B cell (primary cell): ENCODE measurements at places on chromosomes 16 and 17. TPM values are rescaled to one million over a fixed set of nuclear protein-coding genes. Genes with fewer than 3 reads are reported as not detected.

GRCh38 chr16:30382111-30382881, at the start of gene SEPTIN1:
Gene SEPTIN1 (minus strand): TSS chr16:30382561. CDS start chr16:30382542, 19 bp downstream.
- no peaks in the 10 kb centered on the region for H3K27me3 ChIP-seq
- peak; percentile 84 for DNase-seq
- H3K4me3 ChIP-seq, result peak within 1 kb of the TSS; percentile 17
- H3K4me1 ChIP-seq, result peaks cover 60% of the 10 kb centered on the region
- no peaks in the 10 kb centered on the region for H3K36me3 ChIP-seq
- H3K27ac ChIP-seq, result peak within 1 kb of the TSS; percentile 72

- H3K36me3 ChIP-seq, result no peaks in the 10 kb centered on the region
- H3K4me3 ChIP-seq, result no peak overlapping the region
Measured at GRCh38 chr17:7147772-7148171, 31.4 kb downstream of the ASGR1 start.

DNA sequence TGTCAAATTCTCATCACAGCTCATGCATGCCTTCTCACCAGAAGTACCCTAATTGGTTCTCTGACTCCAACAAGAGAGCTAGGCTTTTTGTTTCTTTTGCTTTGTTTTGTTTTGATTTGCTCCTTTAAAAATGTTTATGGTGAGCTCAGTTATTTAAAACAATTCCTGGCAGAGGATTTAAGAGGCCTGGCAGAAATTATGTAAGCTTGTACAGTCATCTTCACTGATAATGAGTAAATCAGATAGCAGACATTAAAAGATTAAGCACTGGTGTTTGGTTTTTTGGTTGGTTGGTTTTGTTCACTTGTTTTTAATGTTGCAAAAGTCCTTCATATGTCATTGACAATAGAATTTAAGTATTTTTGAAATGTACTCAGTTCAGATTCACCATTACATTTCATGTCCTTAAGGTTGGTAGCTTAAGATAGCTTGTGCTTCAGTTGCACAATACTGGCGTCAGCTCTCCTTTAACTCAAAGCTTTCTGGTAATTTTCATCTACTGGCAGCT, 378.9 kb downstream of the CDH13 start:
- H3K36me3 ChIP-seq, result no peaks in the 10 kb centered on the region
- H3K27me3 ChIP-seq, result no peaks in the 10 kb centered on the region
- H3K4me1 ChIP-seq, result no peaks in the 10 kb centered on the region
- no peak overlapping the region for H3K27ac ChIP-seq

GRCh38 chr16:74731853-74732477, 31.3 kb upstream of the MLKL start:
- DNase-seq, result no peak
- H3K27ac ChIP-seq, result no peak overlapping the region
- H3K4me1 ChIP-seq, result no peaks in the 10 kb centered on the region
- no peaks in the 10 kb centered on the region for H3K36me3 ChIP-seq

GRCh38 chr17:73895157-73895556, 250.9 kb upstream of the SDK2 start:
- DNase-seq, result no peak
- H3K27me3 ChIP-seq, result no peaks in the 10 kb centered on the region
- no peak overlapping the region for H3K27ac ChIP-seq
- no peak overlapping the region for H3K4me3 ChIP-seq
- no peaks in the 10 kb centered on the region for H3K4me1 ChIP-seq

GRCh38 chr16:85104821-85105391, 7.4 kb downstream of the CIBAR2 start:
- peak; percentile 65 for DNase-seq
- peak overlapping the region; percentile 29 for H3K27ac ChIP-seq
- peaks cover 36% of the 10 kb centered on the region for H3K4me1 ChIP-seq
- peak overlapping the region; percentile 19 for H3K4me3 ChIP-seq
- no peaks in the 10 kb centered on the region for H3K27me3 ChIP-seq

- H3K4me1 ChIP-seq, result no peaks in the 10 kb centered on the region
- DNase-seq, result no peak
- H3K36me3 ChIP-seq, result no peaks in the 10 kb centered on the region
- no peaks in the 10 kb centered on the region for H3K27me3 ChIP-seq
Measured at GRCh38 chr16:65842067-65842466, 524.4 kb upstream of the CDH5 start.

DNA sequence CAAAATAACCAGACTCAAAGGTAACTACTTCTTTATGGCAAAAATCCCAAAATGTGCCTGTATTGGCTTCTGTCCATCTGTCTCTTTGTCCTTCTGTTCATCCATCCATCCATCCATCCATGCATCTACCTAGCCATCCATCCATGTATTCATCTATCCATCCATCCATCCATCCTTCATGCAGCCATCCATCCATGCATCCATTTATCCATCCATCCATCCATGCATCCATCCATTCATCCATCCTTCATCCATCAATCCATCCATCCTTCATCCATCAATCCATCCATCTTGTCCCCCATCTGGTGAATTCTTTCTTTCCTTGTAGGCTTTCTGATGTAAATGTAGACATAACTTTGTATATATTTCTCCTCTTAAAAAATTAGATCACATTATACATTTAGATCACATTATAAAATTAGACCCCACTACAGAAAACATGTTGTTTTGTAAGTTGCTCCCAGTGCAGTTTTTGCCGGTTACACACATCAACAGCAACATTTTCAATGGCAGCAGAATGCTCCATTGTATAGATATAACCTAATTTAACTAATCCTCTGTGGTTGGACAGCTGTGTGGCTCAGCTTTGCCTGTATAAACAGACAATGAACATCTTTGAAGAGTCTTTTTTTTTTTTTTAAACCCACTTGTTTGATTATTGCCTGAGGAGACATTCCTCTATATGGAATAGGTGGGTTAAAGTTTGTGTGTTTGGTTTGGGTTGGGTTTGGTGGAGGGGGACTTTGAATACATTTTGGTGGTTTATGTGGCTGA, 72.0 kb downstream of the MSI2 start:
- no peak overlapping the region for H3K4me3 ChIP-seq
- H3K27ac ChIP-seq, result no peak overlapping the region
- H3K36me3 ChIP-seq, result peaks cover 10% of the 10 kb centered on the region
- H3K4me1 ChIP-seq, result no peaks in the 10 kb centered on the region
- DNase-seq, result no peak

- no peak overlapping the region for H3K27ac ChIP-seq
- peaks cover 20% of the 10 kb centered on the region for H3K4me1 ChIP-seq
- H3K4me3 ChIP-seq, result no peak overlapping the region
Measured at GRCh38 chr17:58236394-58236793, 2.0 kb upstream of the LPO start.

GRCh38 chr16:22786284-22786683, 27.7 kb upstream of the HS3ST2 start:
- no peak overlapping the region for H3K27ac ChIP-seq
- no peaks in the 10 kb centered on the region for H3K36me3 ChIP-seq
- H3K4me3 ChIP-seq, result no peak overlapping the region
- no peak for DNase-seq

DNA sequence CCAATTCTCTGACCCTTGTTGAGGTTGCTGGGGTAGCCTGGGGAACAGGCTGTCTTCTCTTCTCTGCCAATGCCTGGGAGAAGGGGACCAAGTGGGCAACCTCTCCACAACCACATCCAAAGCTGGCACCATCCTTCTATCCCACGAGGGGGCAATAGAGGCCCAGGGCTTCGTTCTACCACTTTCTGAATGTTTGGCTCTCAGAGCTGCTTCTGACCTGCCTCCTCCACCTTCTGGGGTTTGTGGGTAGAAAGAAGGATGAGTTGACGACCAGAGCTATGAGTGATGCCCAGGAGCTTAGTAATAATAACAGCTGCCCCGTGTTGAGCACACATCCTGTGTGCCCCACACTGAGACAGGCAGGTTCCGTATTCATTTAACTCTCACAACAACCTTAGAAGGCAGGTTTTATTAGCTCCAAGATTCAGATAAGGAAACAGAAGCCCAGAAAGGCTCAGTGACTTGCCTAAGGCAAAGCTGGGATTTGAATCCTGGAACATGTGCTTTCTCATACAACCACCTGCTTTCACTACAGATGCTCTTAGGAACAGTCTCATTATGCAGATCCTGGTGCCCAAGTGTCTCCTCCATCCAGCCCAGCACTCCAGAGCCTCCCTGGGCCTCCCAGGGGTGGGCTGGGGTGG, 11.1 kb downstream of the TSPOAP1 start:
- peak overlapping the region; percentile 53 for H3K27ac ChIP-seq
- no peaks in the 10 kb centered on the region for H3K36me3 ChIP-seq
- peaks cover 12% of the 10 kb centered on the region for H3K4me1 ChIP-seq
- peak; percentile 87 for DNase-seq
- H3K4me3 ChIP-seq, result no peak overlapping the region

DNA sequence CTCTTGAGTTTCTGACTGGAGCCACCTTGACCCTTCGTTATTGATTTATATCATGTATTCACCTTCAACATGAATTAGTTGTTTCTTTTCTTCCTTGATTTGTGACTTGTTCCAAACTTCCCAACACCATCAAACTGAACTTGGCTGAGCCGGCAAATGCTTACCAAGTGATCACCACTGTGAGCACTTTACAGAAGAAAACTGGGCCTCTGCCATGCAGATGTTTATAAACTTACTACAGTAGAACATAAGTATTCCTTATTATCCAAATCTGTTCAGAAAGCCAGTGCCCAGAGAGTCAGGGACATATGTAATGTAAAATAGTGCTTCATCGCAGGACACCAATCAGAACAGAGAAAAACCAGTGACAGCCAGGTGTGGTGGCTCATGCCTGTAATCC, 19.9 kb downstream of the CMTM4 start:
- H3K27ac ChIP-seq, result no peak overlapping the region
- DNase-seq, result no peak
- no peaks in the 10 kb centered on the region for H3K36me3 ChIP-seq
- H3K4me3 ChIP-seq, result no peak overlapping the region
- H3K4me1 ChIP-seq, result no peaks in the 10 kb centered on the region

- no peak overlapping the region for H3K4me3 ChIP-seq
- peaks cover 7% of the 10 kb centered on the region for H3K4me1 ChIP-seq
- no peaks in the 10 kb centered on the region for H3K36me3 ChIP-seq
- DNase-seq, result no peak
- H3K27ac ChIP-seq, result no peak overlapping the region
Measured at GRCh38 chr16:4140652-4141051, 24.4 kb upstream of the ADCY9 start.

DNA sequence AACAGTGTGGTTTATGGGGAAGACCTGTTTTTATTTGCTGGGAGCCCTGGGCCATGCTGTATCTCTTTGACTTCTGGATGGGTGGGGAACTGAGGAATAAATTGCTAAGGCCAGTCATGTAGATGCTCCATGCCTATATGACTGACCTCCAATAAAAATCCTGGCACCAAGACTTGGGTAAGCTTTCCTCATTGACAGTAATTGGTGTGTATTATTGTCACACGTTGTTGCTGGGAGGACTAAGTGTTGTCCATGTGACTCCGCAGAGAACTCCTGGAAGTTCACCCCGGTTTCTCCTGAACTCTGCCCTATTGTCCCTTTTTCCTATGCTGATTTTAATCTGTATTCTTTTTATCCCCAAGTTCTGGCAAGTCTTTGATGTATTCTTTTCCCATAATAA, 33.4 kb upstream of the USP22 start:
- H3K4me3 ChIP-seq, result no peak overlapping the region
- H3K27ac ChIP-seq, result no peak overlapping the region
- H3K36me3 ChIP-seq, result no peaks in the 10 kb centered on the region
- H3K4me1 ChIP-seq, result no peaks in the 10 kb centered on the region
- DNase-seq, result no peak

DNA sequence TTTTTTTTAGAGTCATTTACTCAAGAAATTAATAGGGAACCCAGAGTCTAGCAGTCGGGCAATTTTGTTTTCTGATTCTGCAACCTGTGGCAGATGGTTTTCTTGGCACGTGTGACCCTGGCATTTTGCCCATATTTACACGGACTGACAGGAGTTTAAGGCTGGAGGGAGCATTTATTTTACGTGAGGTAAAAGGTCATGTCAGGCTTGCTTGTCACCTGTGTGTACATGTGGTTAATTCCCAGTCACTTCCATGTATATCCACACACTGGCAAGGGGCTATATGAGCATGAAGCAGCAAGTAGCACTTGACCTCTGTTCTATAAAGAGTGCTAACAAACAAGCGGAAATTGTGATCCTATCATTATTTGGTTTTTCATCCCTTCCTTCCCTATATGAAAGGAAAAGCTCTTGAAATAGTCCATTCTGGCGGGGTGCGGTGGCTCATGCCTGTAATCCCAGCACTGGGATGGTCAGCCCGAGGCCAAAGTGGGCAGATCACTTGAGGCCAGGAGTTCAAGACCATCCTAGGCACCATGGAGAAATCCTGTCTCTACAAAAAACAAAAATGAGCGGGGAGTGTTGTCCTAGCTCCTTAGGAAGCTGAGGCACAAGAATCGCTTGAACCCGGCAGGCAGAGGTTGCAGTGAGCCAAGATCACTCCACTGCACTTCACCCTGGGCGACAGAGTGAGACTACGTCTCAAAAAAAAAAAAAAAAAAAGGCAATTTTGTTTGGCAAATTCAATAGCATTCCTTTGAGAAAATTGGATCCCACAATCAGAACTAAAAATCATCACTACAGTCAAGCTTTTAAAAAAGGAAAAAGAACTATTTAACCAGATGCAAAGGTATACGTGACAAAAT, 2.1 kb downstream of the SPAG9 start:
- H3K27ac ChIP-seq, result peak overlapping the region; percentile 93
- no peaks in the 10 kb centered on the region for H3K27me3 ChIP-seq
- peaks cover 33% of the 10 kb centered on the region for H3K4me1 ChIP-seq
- no peaks in the 10 kb centered on the region for H3K36me3 ChIP-seq
- H3K4me3 ChIP-seq, result no peak overlapping the region

DNA sequence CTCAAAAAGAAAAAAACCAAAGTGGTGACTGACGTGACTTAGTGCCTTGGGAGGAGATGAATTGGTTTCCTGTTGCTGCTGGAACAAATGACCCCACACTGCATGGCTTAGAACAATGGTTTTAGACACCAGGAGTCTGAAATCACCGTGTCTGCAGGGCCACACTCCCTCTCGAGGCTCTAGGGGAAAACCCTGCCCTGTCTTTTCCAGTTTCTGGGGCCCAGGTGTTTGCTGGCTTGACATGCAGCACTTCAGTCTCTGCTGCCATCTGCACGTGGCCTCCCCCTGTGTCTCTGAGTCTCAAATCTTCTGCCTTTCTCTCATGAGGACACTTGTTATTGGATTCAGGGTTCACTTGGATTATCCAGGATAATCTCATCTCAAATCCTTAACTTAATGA, 323.8 kb upstream of the TNRC6C start:
- no peak overlapping the region for H3K27ac ChIP-seq
- H3K27me3 ChIP-seq, result peaks cover 13% of the 10 kb centered on the region
- no peak for DNase-seq
- no peak overlapping the region for H3K4me3 ChIP-seq
- H3K4me1 ChIP-seq, result no peaks in the 10 kb centered on the region

The ZG16 gene
- total RNA-seq, result not detected in 2 replicates

The PRSS21 gene
- total RNA-seq, result 1.8 and 2.0 TPM in 2 replicates

The HAS3 gene
- 2.5 and 2.6 TPM in 2 replicates for total RNA-seq

The HIGD1B gene
- not detected in 2 replicates for total RNA-seq
